Activated T-helper 1 cell treated with anti-CD3 and anti-CD28 coated beads, Interleukin-2, amount 50 U/mL, for 16 hours (primary cell): ENCODE measurements at places on chromosomes 6 and 20.
A peak's percentile ranks its signal among the peaks of the same experiment; 100 is the strongest.

- no peak for DNase-seq
Observed at GRCh38 chr20:23320317-23320716, 30.3 kb upstream of the NXT1 start.

GRCh38 chr20:40632346-40632976 is 56.6 kb downstream of the MAFB start:
- no peak for DNase-seq

GRCh38 chr20:4306206-4306605 is 290.8 kb upstream of the RNF24 start:
- no peak for DNase-seq

- DNase-seq, result no peak
Observed at GRCh38 chr6:156268849-156269248, 508.3 kb upstream of the ARID1B start.

GRCh38 chr6:25764611-25765010 is 10.1 kb downstream of the SLC17A4 start:
- DNase-seq, result no peak

- DNase-seq, result no peak
Observed at GRCh38 chr6:134619077-134619476, 301.2 kb upstream of the SGK1 start.

GRCh38 chr6:158849899-158850806 is 31.0 kb upstream of the EZR start:
- peak; percentile 35 for DNase-seq

- no peak for DNase-seq
Observed at GRCh38 chr6:72464791-72465691, 156.8 kb upstream of the KCNQ5 start.

DNA sequence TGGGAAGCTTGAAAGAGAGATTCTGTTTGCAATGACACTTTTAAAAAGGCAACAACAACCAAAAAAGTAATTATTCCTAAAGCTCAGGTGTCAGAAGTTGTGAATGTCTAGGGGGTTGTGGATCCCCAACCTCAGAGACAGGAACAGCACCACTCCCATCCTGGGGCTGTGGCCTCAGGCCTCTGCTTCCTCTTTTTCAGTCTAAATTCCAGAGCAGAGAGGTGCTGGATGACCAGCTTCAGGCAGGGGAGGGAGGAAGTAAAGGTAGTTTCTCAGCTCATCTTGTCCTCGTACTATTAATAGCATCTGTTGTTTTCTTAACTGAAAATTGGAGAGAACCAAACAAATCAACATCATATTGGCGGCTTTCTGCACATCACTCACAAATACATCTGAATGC is 8.3 kb downstream of the NT5E start:
- no peak for DNase-seq

- DNase-seq, result no peak
Observed at GRCh38 chr6:82362878-82363427, 664 bp upstream of the TPBG start.

- no peak for DNase-seq
Observed at GRCh38 chr6:112300896-112301295, 46.2 kb upstream of the RFPL4B start.

GRCh38 chr20:46171909-46172308 is 53.8 kb downstream of the CD40 start:
- no peak for DNase-seq

- DNase-seq, result no peak
Observed at GRCh38 chr20:51337126-51337805, 205.3 kb downstream of the NFATC2 start.

GRCh38 chr6:22467645-22468044 is 101.7 kb upstream of the HDGFL1 start:
- no peak for DNase-seq

DNA sequence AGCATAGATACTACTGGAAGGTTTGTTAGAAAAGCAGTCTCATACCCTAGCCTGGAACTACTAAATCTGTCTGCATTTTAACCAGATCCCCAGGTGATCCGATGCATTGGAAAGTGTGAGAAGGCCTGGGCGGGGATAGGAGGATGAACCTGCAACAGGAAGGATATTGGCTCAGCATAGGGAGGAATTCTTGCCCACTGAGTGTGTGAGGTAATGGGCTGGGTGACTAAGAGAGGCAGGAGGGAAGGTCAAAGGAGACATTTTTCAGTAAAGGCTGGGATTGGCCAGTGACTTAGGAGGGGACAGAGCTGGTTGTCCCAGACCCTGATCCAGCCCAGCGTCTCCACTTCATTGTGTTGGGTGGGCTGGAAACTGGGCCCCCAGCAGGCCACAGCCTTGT is 191.0 kb upstream of the LRFN2 start:
- no peak for DNase-seq

GRCh38 chr6:4342407-4343137 is 207.2 kb upstream of the ECI2 start:
- DNase-seq, result no peak

GRCh38 chr6:165701005-165701404 is 38.0 kb upstream of the PDE10A start:
- DNase-seq, result no peak

- DNase-seq, result no peak
Observed at GRCh38 chr6:43715056-43715788, 27.6 kb upstream of the MRPS18A start.

DNA sequence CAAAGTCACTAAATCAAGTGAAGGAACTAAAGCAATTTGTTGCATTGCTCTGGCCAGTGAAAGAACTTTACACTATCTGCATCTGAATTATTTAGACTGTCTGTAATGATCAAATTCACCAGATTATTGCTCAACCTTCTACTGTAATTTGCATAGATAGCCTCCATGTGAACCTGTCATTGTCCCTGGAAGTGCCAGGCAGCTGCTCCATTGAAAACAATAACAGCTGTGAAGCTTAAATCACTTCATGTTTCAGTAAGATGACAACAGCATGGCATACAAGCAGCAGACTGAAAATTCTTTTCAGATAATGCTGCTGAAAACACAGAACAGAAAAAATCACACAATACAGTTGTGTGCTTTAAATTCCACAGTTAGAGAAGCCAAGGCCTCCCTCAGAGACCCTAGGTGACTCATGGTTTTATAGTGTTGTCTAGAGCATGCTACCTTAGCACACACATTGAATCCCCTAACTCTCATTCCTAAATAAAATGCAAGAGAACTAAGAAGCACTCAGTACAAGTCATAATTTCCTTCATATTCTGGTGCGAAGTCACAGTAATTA is 248.9 kb downstream of the TPBG start:
- DNase-seq, result no peak

GRCh38 chr6:89161326-89162046 is 15.6 kb downstream of the PM20D2 start:
- DNase-seq, result no peak

DNA sequence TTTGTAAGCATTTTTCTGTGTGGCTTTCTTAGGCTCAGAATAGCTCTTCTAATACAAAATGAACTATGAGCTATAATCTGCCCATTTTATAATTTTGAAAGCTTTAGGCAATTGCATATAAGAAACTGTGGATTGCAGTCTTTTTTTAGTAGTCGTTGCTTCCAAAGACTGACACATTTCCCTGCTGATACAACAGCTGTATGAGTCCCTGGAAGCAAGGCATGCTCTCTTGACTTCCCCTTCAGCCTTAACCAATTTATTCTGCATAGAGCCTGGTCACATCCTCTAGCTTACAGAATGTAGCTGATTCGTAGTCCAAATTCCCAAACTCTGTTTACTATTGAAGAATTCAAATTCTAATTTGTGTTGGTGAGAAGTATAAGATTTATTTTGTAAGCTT is 155.3 kb upstream of the EYA4 start:
- DNase-seq, result no peak

DNA sequence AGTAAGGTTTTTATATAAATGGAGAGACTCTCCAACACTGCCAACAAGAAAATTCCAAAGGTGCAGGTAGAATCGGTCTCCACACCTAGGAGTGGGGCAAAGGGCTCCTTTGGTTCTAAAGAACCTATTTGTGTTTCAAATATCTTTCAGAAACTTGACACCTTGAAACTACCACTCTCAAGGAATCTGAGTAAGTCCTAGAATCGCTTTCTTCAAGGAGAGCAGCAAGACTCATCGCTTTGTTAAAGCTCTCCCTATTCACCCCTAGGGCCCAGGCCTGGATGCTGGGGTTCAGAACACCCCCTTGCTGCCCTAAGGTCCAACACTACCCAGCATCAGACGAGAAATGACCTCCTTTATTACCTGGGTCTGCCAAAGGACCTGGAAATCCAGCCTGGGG is 2.0 kb downstream of the CLIC5 start:
- no peak for DNase-seq

GRCh38 chr6:39347906-39348585 is 25.5 kb upstream of the KCNK16 start:
- DNase-seq, result peak; percentile 25

DNA sequence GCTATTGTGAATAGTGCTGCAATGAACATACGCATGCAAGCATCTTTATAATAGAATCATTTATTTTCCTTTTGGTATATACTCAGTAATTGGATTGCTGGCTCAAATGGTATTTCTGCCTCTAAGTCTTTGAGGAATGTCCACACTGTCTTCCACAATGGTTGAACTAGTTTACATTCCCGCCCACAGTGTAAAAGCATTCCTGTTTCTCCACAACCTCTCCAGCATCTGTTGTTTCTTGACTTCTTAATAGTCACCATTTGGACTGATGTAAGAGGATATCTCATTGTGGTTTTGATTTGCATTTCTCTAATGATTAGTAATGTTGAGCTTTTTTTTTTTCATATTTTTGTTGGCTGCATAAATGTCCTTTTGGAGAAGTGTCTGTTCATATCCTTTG is 208.7 kb downstream of the PHF3 start:
- no peak for DNase-seq

DNA sequence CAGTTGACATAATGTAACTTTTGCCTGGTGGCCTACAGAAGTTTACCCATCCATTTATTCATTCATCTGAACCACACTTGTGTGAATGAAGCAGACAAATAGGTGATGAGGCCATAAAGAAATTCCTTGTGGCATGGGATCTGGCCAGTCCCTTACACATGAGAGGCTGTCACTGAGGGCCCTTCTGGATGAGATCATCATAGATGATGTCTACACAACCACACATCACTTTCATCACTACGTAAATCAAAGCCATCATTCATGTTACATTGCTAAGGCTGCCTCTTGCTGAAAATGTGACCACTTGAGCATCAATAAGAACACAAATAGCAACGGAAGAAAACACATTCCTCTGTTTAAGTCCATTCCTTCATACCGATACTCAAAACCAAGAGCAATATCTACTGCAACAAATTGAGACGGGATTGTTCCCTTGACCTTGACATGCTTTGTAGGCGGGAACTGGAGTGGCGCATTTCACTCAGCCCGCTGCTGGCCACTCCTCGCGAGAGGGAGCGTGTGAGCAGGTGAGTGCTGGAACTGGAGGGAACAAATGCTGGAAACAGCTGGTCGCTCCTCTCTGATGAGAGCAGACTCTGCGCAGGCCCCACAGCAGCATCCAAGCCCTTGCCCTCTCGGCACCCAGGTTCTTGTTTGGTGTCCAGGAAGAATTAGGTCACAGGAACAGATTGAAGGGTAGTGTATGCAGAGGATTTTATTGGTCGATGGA is 49.3 kb downstream of the FAM50B start:
- no peak for DNase-seq
